Activated naive CD4-positive, alpha-beta T cell treated with anti-CD3 and anti-CD28 coated beads for 36 hours (primary cell): ENCODE measurements at places on chromosomes 3 and 15. TPM values are rescaled to one million over a fixed set of nuclear protein-coding genes. Genes with fewer than 3 reads are reported as not detected.

GRCh38 chr3:9468460-9468859 is 71.0 kb downstream of the SETD5 start:
- peak overlapping the region; percentile 1 for H3K27ac ChIP-seq
- H3K4me3 ChIP-seq: no peak overlapping the region
- H3K27me3 ChIP-seq: no peaks in the 10 kb centered on the region

DNA sequence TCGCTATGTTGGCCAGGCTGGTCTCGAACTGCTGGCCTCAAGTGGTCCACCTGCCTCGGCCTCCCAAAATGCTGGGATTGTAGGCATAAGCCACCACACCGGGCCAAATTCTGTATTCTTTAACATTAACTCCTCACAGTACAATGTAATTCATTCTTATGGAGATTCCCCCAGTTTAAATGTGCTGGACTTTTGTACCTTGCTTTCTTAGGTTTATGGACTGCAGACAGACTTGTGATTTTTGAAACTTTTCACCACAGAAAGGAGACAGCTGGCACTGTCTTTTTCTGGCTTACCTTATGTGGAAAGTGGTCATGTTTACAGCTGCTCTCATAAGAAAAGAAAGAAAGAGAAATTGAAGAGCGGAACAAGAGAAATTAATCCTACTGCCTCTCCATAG is 103.8 kb downstream of the IQCH start:
- no peak overlapping the region for H3K27ac ChIP-seq
- no peak overlapping the region for H3K4me3 ChIP-seq
- no peaks in the 10 kb centered on the region for H3K27me3 ChIP-seq
- H3K4me1 ChIP-seq: no peaks in the 10 kb centered on the region
- DNase-seq: no peak

- H3K4me3 ChIP-seq: no peak overlapping the region
- H3K4me1 ChIP-seq: peaks cover 16% of the 10 kb centered on the region
- H3K27me3 ChIP-seq: no peaks in the 10 kb centered on the region
- no peaks in the 10 kb centered on the region for H3K36me3 ChIP-seq
- no peak overlapping the region for H3K27ac ChIP-seq
- DNase-seq: peak; percentile 28
Observed at GRCh38 chr15:74315626-74316025, 51.8 kb downstream of the CYP11A1 start.

DNA sequence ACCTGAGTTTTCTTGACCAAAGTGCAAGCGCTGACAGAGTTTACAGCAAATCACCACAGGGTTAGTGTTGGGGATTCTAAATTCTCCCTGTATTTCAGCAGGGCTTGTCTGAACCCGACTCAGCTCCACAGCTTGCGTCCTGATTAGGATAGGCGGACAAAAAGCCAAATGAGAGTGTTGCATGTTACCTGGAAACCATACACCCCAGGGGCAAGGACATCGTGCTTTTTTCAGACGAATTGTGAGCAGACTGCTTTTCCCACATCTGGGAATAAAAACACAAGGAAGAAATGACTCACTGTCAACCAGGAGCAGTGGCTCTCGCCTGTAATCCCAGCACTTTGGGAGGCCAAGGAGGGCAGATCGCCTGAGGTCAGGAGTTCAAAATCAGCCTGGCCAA is 3.0 kb downstream of the DZIP1L start:
- DNase-seq: no peak
- peaks cover 5% of the 10 kb centered on the region for H3K4me1 ChIP-seq
- no peak overlapping the region for H3K27ac ChIP-seq
- H3K27me3 ChIP-seq: peaks cover 41% of the 10 kb centered on the region
- H3K36me3 ChIP-seq: no peaks in the 10 kb centered on the region

Gene PLSCR5
- not detected for total RNA-seq

DNA sequence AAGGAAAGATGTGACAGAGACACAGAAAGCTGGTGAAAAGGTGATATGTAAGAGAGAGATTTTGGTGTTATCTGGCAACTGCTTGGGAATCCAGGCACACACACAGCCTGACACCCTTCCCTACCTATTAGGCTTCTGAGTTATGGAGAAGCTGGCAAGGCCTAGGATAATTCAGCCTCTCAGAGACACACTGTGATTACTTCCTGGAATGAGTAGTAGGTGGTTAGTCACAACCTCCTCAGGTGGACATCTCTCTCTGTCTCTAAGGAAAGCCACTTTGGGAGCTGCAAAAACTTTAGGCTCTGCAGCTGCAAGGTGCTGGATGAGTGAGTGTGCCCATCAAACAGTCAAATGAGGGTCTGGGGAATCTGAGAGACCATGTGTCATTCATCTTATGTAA is 201.9 kb downstream of the PDCD6IP start:
- no peak for DNase-seq
- no peaks in the 10 kb centered on the region for H3K27me3 ChIP-seq
- H3K4me1 ChIP-seq: peaks cover 4% of the 10 kb centered on the region
- no peaks in the 10 kb centered on the region for H3K36me3 ChIP-seq
- H3K27ac ChIP-seq: no peak overlapping the region
- no peak overlapping the region for H3K4me3 ChIP-seq

DNA sequence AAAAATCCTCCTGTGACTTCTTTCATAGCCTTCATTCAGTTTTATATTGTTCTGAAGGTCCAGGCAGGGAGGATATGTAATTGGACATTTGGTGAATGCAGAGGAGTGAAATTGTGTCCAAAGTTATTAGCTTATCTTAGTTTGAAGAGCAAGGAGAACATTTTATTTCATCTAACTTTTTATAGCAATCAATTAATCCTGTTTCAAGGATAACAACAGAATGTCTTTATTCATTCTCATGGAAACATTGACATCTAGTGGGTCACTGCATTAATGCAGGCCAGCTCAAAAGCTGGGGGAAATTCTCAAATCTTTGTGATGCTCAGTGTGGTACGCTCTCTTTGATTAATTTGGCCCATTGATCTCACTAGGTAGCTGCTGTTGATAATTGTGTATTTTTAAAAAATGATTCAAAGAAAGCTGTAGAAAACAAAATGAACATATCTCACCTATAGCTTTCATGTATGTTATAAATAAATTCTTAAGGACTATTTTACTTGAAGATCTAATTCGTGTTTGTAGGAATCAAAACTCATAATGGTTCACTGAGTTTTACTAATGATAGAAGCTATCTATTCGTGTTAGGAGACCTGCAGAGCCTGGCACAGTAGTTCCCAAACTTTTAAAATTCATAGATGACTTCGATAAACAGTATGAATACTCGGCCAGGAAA is 150.8 kb upstream of the KCNMB2 start:
- H3K4me1 ChIP-seq: no peaks in the 10 kb centered on the region
- H3K27me3 ChIP-seq: peaks cover 5% of the 10 kb centered on the region
- no peaks in the 10 kb centered on the region for H3K36me3 ChIP-seq
- no peak overlapping the region for H3K4me3 ChIP-seq

Gene USP50
- not detected for total RNA-seq

GRCh38 chr15:50233192-50233736 is 32.3 kb downstream of the HDC start:
- no peaks in the 10 kb centered on the region for H3K4me1 ChIP-seq
- no peak overlapping the region for H3K27ac ChIP-seq
- no peak for DNase-seq
- no peak overlapping the region for H3K4me3 ChIP-seq
- H3K36me3 ChIP-seq: peaks cover 15% of the 10 kb centered on the region
- H3K27me3 ChIP-seq: no peaks in the 10 kb centered on the region

GRCh38 chr3:104989878-104990277 is 376.8 kb upstream of the ALCAM start:
- no peak overlapping the region for H3K27ac ChIP-seq
- no peak for DNase-seq
- H3K36me3 ChIP-seq: no peaks in the 10 kb centered on the region
- no peaks in the 10 kb centered on the region for H3K27me3 ChIP-seq
- H3K4me3 ChIP-seq: no peak overlapping the region

Gene SH2D7
- not detected for total RNA-seq

DNA sequence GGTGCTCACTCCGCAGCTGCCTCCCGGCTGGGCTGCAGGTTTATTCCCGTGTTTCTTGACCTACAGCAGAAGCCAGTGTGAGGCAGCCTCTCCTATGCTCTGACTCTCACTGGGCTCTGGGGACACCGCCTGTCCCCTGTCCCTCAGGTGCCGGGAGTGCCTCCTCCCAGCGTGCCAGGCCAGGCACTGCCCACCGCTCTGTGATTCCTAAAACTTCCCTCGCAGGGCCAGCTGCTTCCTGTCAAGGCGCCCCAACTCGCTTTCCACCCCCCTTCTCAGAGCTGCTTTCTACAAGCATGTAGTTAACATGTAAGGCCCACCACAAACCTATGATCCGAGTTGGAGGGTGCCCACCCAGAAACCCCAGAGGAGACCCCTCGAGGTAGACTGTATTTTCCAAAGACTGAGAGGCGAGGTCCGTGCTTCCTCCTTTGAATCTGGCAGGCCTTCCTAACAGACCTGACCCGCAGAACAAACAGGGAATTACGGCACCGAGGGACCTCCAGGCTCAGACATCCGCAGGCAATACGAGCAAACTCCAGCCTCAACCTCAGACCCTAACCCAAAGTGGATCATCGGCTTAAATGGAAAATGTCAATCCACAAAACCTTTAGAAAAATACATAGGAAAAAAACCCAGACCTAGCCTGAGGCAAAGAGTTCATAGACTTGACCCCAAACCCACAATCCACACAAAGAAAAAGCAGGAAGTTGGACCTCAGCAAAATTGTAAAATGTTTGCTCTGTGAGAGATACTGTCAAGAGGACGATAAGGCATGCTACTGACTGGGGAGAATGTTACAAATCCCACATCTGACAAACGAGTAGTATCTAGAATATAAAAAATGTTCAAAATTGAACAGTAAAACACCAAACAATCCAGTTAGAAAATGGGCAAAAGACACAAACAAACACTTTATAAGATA is 121.3 kb upstream of the IQSEC1 start:
- peaks cover 1% of the 10 kb centered on the region for H3K36me3 ChIP-seq
- peaks cover 11% of the 10 kb centered on the region for H3K4me1 ChIP-seq
- peaks cover 1% of the 10 kb centered on the region for H3K27me3 ChIP-seq
- no peak overlapping the region for H3K27ac ChIP-seq
- no peak overlapping the region for H3K4me3 ChIP-seq
- DNase-seq: no peak

DNA sequence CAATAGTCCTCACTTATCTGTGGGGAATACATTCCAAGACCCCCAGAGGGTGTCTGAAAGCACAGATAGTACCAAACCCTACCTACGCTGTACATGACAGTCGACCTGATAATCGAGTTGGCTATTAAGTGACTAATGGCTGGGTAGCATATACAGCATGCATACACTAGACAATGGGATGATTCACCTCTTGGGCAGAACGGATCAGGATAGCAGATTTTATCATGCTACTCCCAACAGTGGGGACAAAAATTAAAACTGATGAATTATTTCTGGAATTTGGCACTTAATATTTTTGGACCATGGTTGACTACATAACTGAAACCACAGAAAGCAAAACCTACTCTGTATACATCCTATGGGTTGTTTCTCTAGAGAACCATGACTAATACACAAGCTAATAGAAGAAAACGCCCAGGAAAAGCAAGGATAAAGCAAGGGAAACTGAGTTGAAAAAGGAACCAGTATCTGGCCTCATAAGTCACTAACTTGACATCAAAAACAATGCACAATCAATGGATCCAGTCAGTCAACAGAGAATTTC is 15.5 kb downstream of the ATG3 start:
- H3K4me1 ChIP-seq: peaks cover 12% of the 10 kb centered on the region
- H3K36me3 ChIP-seq: peaks cover 29% of the 10 kb centered on the region
- no peak overlapping the region for H3K27ac ChIP-seq
- DNase-seq: no peak
- H3K27me3 ChIP-seq: no peaks in the 10 kb centered on the region

DNA sequence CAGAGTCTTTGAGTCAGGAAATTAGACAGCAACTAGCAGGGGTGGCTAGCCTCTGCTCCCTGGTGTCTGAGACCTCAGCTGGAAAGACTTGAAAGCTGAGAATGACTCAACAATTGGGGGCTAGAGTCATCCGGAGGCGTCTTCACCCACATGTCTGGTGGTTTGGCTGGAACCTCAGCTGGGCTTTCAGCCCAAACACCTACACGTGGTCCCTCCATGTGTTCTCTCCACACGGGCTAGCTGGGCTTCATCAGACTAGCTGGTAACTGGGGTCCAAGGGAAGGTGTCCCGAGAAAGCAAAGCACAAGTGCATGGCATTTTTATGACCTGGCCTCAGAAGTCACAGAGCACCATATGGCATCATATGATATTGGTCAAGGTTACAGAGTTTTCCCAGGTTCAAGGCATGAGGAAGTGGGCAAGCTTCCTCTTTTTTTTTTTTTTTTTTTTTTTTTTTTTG is 19.9 kb upstream of the ABHD2 start:
- peaks cover 11% of the 10 kb centered on the region for H3K4me1 ChIP-seq
- H3K27me3 ChIP-seq: no peaks in the 10 kb centered on the region
- H3K27ac ChIP-seq: no peak overlapping the region

Gene GRIP2
- not detected for total RNA-seq

GRCh38 chr3:146796078-146796477 is 190.9 kb upstream of the PLSCR5 start:
- DNase-seq: no peak
- no peak overlapping the region for H3K4me3 ChIP-seq
- H3K27ac ChIP-seq: no peak overlapping the region

- no peak overlapping the region for H3K27ac ChIP-seq
- H3K4me1 ChIP-seq: peaks cover 5% of the 10 kb centered on the region
- H3K36me3 ChIP-seq: peaks cover 24% of the 10 kb centered on the region
- no peak for DNase-seq
Observed at GRCh38 chr3:11323813-11324212, 51.6 kb downstream of the ATG7 start.

- H3K27me3 ChIP-seq: peaks cover 10% of the 10 kb centered on the region
- no peak overlapping the region for H3K4me3 ChIP-seq
- peak overlapping the region; percentile 2 for H3K27ac ChIP-seq
- H3K4me1 ChIP-seq: peaks cover 37% of the 10 kb centered on the region
Observed at GRCh38 chr3:10366651-10367101, 45.8 kb upstream of the SEC13 start.

- H3K27ac ChIP-seq: no peak overlapping the region
- H3K4me1 ChIP-seq: no peaks in the 10 kb centered on the region
- no peak for DNase-seq
- peaks cover 6% of the 10 kb centered on the region for H3K27me3 ChIP-seq
- no peak overlapping the region for H3K4me3 ChIP-seq
Observed at GRCh38 chr3:127520993-127521392, 69.5 kb downstream of the TPRA1 start.

- peaks cover 5% of the 10 kb centered on the region for H3K27me3 ChIP-seq
- H3K4me1 ChIP-seq: peaks cover 8% of the 10 kb centered on the region
- H3K27ac ChIP-seq: no peak overlapping the region
- H3K4me3 ChIP-seq: no peak overlapping the region
- H3K36me3 ChIP-seq: no peaks in the 10 kb centered on the region
Observed at GRCh38 chr3:13532085-13532484, 16.8 kb upstream of the FBLN2 start.

Gene CD96
- 61.8 TPM for total RNA-seq

- peak; percentile 59 for DNase-seq
- peaks cover 33% of the 10 kb centered on the region for H3K36me3 ChIP-seq
- no peak overlapping the region for H3K27ac ChIP-seq
- H3K4me1 ChIP-seq: peaks cover 12% of the 10 kb centered on the region
- no peaks in the 10 kb centered on the region for H3K27me3 ChIP-seq
Observed at GRCh38 chr15:90956274-90957030, 1.8 kb downstream of the RCCD1 start.

- no peaks in the 10 kb centered on the region for H3K4me1 ChIP-seq
- H3K36me3 ChIP-seq: no peaks in the 10 kb centered on the region
- no peak overlapping the region for H3K27ac ChIP-seq
- H3K27me3 ChIP-seq: peaks cover 2% of the 10 kb centered on the region
Observed at GRCh38 chr3:106711650-106712049, 665.6 kb upstream of the CCDC54 start.

Gene NR1I2
- total RNA-seq: 0.88 TPM
